ENCODE measurements at places on chromosomes 7 and 10.
A peak's percentile ranks its signal among the peaks of the same experiment; 100 is the strongest.

DNA sequence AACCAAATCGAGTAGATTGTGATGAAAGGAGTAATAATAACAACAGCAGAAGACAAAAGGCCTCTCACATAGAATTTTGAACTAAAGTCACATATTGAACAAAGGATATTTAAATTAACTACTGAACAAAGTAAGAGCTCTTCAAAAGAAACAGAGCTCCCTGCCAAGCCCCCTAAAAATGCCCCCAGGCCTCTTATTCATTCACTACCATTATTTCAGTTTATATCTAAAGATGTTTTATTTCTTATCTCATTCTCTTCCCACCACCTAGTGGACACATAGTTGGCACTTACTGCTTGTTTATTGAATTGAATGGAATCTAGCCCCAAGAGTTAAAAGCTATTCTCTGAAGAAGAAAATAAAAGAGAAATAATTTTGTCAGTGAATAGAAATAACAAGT, 37.4 kb downstream of the VCL start:
- no peak for DNase-seq

DNA sequence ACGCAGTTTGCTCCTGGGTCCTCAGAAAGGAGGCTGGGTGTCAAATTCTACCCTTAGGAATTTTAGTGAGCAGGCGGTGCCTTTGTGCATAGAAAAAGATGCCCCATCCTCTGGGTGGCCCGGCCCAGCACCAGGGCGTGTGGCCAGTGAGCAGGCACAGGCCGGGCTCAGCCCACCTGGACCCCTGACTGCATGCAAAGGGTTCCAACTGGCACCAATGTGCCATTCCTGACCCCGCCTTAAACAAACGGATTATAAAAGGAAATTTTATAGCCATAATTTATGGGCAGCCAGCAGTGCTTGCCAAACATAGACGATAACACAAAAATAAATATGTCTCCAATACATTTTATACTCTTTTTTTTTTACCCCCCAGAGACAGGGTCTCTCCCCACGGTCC, 40.1 kb upstream of the GNA12 start:
- no peak for DNase-seq

- no peak for DNase-seq
Measured at GRCh38 chr7:102266541-102266940, 20.1 kb upstream of the SH2B2 start.

DNA sequence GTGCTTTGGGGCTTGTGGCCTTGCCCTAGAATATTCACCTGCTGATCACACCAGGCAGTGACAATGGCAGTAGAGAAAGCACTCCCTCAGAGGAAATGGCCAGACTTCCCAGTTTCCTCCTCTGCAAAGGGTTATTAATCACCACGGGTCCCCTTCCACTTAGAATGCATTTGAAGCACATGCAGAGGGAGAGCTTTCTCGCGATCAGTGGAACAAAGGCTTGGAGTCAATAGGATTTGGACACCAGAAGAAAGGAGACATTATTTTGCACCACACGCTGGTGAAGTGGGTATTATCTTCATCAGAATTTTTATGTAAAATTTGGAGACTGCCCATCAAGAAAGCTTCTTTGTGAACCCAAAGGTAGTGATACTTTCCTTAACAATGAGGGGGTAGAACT, 35.4 kb upstream of the INHBA start:
- no peak for DNase-seq

DNA sequence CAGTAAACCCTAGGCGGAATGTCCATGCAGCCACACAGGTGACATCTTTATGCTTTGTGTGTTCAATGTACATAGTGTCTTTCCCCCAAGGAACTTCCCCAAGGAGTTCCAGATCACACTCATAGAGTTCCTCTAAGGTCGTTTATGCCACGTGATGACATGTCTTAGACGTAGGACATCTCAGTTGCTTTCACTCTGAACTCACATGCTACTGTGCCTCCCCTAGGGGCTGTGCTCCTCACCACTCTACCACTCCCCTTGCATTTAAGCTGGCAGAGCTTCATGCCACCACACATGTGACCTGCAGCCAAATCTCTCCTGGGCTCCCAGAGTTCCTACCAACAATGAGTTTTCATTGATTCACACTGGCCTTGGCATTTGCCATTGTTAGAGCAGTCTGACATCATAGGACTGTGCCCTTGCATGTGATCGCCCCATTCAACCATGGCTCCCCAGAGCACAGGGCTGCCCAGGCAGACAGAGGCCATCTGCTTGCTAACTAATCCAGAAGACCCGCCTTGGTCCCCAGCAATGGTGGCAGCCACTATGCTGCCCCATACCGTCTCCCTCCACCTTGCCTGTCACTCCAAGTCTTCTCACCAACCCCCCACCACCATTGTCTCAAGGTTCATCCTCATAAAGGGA, 95.3 kb upstream of the MACROH2A2 start:
- DNase-seq = no peak

- no peak for DNase-seq
Measured at GRCh38 chr7:50594734-50595485, 29.7 kb upstream of the DDC start.

DNA sequence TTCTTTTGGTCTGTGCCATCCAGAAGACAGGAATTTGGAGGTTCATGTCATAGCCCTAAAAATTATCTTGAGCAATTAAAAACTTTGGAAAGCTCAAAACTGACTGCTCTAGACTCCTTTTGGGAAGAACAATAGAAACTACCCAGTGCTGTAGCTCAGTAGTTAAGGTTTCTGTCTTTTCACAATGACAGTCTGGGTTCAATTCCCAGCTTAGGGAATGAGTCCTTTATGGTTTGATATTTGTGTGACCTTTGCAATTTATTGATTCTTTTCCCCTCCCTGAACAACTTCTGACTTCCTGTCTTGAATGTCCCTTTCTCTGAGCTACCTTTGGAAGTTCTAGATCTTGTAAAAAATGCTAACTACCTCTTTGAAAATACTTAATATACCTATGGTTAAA, 603.3 kb upstream of the IGFBP3 start:
- DNase-seq = no peak

DNA sequence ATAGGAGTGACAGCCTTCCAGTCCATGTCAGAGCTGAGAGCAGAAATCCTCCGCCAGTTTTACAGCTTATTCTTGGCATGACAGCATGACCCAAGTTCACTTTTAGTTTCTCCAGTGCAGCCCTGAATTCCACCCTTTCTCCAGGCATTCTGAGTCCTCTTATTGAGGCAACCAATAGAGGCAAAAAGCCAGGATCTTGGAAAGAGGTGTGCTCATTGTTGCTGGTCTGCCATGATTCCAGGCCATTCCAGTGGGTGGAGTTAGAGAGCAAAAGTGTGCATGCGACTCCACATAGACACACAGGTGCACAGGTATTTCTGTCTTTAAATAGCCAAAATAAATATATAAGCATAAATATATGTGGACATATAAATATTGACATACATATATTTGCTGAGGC, 224.7 kb upstream of the ADARB2 start:
- no peak for DNase-seq

DNA sequence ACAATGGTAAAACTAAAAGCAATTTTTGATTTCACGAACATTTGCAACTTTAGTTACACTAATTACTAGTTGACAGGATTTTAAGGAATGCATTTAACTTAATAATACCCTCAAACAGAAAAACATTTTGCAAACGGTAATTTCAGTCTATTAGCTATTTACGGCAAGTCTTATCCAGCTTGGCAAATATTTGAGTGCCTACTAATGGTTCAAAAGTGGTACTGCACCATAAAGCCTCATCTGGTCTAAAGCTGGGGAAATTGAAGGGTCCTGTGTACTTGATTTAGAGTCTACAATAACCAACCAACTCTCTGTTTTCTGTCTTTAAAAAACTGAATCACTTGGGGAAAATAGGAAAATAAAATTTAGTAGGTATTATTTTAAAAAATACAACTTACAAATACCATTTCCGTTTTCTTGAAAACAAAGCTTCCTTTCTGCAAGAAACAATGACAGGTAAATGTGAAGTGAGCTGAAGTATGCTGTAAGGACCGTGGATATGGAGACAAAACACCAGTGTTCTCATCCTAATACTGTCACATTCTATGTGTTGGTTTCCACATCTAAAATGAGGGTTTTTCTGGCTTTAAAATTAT, 142.3 kb downstream of the VPS50 start:
- DNase-seq = peak; percentile 24

GRCh38 chr10:78342827-78343653, 309.4 kb downstream of the RPS24 start:
- no peak for DNase-seq

DNA sequence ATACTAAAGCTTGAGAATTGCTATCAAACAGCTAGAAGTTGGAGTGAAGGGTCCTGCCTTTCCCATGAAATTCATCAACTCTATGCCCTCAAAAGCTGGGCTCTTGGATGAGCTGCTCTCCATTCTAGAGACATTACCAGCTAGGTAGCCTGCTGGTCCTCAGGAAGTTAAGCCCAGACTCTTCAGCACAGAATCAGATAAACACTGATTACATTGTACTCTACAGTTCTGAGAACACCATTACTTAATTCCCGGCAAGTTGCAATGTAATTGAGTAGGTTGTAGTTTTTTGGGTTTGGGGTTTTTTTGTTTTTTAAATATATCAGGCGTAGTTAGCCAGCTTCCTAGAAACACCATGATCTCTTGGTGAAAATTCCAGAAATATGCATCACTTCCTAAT, 84.1 kb upstream of the PIK3CG start:
- DNase-seq = no peak

GRCh38 chr7:98569691-98570337, 47.3 kb upstream of the NPTX2 start:
- no peak for DNase-seq

GRCh38 chr7:158722574-158723237, 18.1 kb upstream of the NCAPG2 start:
- DNase-seq = no peak

DNA sequence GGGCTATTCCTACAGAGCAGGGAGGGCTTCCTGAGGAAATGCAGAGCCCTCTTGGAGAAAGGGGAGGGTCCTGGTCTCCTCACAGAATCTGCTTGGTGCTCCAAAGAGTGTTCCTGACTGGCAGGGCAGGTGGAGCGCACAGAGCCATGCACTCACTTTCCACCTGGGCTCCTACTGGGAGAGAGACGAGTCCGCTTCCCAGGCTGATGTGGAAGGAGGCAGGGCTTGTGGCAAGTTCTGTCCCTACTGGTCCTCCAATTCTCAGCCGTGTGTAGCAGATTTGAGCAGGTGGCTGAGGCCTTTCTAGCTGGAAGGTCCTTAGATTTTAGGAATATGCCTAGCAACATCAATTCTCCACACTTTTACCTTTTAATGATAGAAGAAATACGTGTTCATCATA, 111.5 kb upstream of the MKI67 start:
- DNase-seq = no peak

DNA sequence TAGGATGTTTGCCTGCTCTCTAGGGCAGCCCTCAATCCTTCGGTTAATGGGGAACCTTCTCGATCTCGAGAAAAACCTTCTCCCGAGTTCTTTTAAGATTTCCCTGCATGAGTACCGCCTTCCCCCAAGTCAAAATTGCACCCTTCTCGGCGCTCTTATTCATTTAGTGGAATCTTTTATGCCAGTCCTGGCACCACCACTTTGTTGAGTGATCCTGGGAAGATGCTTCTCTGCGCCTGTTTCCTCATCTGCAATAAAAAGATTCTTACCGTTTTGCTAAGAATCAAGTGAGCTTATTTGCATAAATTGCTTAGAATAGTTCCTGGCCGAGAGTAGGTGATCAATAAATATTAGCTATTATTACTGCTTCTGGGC, 697 bp downstream of the ARPC1A start:
- no peak for DNase-seq

GRCh38 chr7:50730446-50731400, 52.0 kb downstream of the GRB10 start:
- no peak for DNase-seq

DNA sequence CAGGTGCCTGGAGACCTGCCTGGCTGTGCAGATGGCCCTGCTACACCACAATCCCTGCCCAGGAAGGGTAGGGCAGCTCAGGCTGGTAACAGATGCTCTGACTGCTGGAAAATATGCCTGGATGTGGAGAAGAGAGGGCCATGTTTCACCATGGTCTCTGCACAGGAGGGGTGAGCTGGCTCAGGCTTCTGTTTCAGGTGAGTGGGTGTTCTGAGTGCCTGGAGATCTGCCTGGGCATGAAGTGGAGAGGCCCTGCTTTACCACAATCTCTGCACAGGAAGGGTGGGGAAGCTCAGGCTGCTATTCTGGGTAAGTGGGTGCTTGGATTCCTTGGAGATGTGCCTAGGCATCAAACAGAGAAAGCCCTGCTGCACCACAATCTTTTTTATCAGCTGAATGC, 350.1 kb downstream of the KIF20B start:
- no peak for DNase-seq

- no peak for DNase-seq
Measured at GRCh38 chr10:28444031-28444430, 88.9 kb upstream of the WAC start.

- DNase-seq = no peak
Measured at GRCh38 chr7:150948791-150949251, 29.3 kb downstream of the KCNH2 start.

DNA sequence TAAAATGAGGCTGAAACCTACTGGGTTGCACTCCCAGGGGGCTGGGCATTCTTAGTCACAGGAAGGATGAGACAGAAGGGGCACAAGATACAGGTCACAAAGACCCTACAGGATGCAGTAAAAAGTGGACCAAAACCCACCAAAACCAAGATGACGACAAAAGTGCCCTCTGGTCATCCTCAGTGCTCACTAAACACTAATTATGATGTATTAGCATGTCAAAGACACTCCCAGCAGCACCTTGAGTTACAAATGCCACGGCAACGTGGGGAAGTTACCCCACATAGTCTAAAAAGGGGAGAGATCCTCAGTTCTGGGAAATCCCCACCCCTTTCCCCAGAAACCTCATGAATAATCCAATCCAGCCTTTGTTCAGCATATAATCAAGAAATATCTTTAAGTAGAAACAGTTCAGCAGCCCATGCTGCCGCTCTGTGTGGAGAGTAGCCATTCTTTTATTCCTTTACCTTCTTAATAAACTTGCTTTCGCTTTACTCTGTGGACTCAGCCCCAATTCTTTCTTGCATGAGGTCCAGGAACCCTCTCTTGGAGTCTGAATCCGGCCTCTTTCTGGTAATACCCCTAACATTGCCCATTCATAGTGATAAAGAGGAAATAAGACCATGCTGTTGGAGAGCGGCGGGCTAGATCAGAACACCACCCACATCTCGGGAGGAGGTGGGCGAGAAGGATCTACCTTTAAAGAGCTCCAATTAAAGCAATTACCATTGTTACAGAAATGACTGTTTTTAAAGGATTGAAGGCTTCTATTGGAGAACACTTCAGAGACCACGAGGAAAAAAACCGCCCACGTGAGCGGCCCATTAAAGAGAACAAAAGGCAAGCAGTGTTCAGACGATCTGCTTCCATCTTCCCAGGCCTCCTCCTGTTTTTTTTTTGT, 170.9 kb downstream of the USP6NL start:
- no peak for DNase-seq

- no peak for DNase-seq
Measured at GRCh38 chr10:116960066-116960776, 44.8 kb downstream of the SHTN1 start.

GRCh38 chr7:40221836-40222235, 87.0 kb downstream of the SUGCT start:
- peak; percentile 71 for DNase-seq

DNA sequence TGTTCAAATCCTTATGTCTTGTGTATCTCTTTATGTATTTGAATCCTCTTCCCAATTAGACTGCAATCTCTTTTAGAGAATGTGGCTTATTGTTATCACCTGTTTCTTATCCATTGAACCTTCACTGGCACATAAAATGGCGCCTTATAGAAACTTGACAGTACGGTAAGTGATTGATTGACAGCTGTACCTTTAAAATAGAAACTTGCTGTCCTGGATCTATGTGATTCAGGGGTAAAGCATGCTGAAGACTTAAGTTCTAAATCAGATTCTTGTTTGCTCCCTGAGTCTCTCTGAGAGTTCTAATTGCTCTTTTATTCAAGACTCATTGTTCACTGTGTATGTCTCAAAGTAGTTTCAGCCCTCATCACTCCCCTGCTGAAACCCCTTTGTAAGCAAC, 91.3 kb downstream of the CACNB2 start:
- no peak for DNase-seq

All from AG08396 (cell line).